ENCODE measurements at places on chromosomes 13 and 19. TPM values are rescaled to one million over a fixed set of nuclear protein-coding genes. Genes with fewer than 3 reads are reported as not detected.

DNA sequence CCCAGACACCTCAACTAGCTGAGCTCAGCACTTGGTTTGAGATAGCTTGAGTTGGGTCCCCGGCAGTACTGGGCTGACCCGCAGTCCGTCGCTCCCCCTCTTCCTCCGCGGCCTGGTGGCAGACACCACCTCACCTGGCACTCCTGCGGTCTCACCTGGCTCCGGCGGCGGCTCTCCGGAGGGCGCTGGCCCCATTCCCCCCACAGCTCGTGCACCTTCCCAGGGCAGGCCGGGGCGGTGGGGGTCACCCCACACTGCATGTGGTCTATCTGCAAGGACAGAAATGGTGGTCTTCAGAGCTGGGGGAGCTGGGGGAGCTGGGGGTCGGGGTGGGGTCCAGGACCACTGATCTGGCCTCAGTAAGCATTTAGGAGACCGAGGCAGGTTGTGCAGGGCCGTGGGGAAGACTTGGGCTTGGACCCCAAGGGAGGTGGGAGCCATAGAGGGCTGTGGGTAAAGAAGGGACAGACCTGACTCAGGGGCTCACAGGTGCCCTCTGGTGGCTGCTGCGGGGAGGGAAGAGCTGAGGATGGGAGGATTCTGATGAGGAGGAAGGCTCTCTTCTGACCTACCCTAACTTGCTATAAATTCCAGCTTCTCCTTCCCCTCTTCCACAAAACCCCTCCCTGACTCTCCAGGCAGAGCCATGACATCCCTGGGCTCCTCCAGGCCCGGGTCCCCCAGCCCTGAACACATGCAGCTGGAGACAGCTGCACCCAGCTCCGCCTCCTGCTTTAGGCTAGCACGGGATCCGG is 6.7 kb upstream of the PLIN4 start:
- DNase-seq = peak; percentile 60

- DNase-seq = no peak
Observed at GRCh38 chr13:38301236-38301635, 48.4 kb upstream of the UFM1 start.

- no peak for DNase-seq
Observed at GRCh38 chr19:37933937-37934358, 26.9 kb downstream of the SIPA1L3 start.

CYP4F8 gene
- total RNA-seq = not detected

NANOS2 gene
- not detected for total RNA-seq

ADAMTS10 gene
- 0.33 TPM for total RNA-seq

All from activated B cell treated with CpG ODN at 0.5 μM for 24 hours (primary cell).